ENCODE measurements at places on chromosomes 16 and 17.

- DNase-seq = no peak
Measured at GRCh38 chr17:27313301-27313700, 19.4 kb downstream of the WSB1 start.

DNA sequence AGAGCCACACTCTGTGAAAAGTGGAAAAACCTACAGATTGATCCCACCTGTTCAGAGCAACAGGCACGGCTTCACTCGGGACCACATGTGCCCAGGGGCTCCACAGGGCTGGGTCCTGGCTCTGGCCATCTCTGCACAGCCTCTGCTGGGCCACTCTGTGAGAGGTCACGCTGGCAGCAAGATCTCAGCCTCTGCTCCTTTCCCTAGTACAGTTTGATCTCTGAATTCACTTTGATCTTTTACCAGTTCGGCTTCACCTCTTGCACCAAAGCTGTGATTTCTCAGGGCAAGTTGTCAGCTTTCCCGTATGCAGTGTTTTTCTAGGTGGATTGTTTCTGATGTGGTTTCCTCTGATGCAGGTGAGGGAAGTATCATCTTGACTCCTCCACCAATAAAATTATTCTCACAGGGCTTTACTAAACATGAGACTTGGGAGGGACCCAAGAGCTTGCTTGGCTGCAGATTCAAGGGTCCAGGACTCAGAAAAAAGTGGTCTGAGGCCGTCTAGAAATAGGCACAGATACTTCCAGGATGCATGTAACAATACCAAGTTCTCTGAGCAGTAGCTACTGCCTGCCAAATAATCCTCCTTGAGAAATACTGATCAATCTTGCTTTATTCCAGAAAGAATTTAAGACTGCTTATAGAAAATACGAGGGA is 24.0 kb upstream of the ALDH3A1 start:
- no peak for DNase-seq

- peak; percentile 32 for DNase-seq
Measured at GRCh38 chr17:5536866-5537650, 47.3 kb downstream of the NLRP1 start.

- DNase-seq = peak; percentile 74
Measured at GRCh38 chr16:8583199-8583598, 7.1 kb downstream of the TMEM114 start.

- DNase-seq = no peak
Measured at GRCh38 chr17:28317099-28317965, 1.7 kb upstream of the TMEM97 start.

DNA sequence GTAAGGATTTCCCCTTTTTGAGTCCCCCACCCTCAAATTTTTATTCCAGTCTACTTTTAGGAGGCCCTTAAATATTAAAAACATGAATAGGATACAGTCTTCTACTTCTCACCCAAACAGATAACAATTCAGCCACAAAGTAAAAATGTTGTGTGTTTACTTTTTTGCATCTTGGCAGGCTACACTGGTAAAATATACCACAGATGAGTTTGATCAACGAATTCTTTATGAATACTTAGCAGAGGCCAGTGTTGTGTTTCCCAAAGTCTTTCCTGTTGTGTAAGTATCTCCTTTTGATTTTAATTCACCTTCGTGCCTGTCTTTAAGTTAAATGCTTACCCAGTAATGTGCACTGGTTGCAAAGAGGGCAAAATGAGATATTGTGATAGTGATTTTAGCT is 34.4 kb upstream of the RAB11FIP4 start:
- DNase-seq = no peak

- no peak for DNase-seq
Measured at GRCh38 chr17:64020056-64020766, at the start of gene ICAM2. ICAM2 (minus strand) TSS chr17:64020633; CDS start chr17:64006691, 13,942 bp downstream.

GRCh38 chr17:79547586-79547985 is 63.3 kb downstream of the RBFOX3 start:
- DNase-seq = no peak

All from astrocyte of the spinal cord (primary cell).